ENCODE measurements at places on chromosomes 11 and 22. TPM values are rescaled to one million over a fixed set of nuclear protein-coding genes. Genes with fewer than 3 reads are reported as not detected.

The DAGLA gene
- 0.06 TPM for total RNA-seq

The GAL3ST1 gene
- total RNA-seq, result not detected

The P2RX6 gene
- 0.38 TPM for total RNA-seq

The PLEKHA7 gene
- 9.5 TPM for total RNA-seq

The ACTN3 gene
- 0.08 TPM for total RNA-seq

All from activated CD8-positive, alpha-beta memory T cell treated with anti-CD3 and anti-CD28 coated beads for 36 hours (primary cell).